ENCODE measurements at places on chromosomes 12 and 14. TPM values are rescaled to one million over a fixed set of nuclear protein-coding genes. Genes with fewer than 3 reads are reported as not detected.

COQ6 gene
- 20.8 TPM for total RNA-seq

CYP27B1 gene
- total RNA-seq = 0.45 TPM

CABP1 gene
- 0.10 TPM for total RNA-seq

DNA sequence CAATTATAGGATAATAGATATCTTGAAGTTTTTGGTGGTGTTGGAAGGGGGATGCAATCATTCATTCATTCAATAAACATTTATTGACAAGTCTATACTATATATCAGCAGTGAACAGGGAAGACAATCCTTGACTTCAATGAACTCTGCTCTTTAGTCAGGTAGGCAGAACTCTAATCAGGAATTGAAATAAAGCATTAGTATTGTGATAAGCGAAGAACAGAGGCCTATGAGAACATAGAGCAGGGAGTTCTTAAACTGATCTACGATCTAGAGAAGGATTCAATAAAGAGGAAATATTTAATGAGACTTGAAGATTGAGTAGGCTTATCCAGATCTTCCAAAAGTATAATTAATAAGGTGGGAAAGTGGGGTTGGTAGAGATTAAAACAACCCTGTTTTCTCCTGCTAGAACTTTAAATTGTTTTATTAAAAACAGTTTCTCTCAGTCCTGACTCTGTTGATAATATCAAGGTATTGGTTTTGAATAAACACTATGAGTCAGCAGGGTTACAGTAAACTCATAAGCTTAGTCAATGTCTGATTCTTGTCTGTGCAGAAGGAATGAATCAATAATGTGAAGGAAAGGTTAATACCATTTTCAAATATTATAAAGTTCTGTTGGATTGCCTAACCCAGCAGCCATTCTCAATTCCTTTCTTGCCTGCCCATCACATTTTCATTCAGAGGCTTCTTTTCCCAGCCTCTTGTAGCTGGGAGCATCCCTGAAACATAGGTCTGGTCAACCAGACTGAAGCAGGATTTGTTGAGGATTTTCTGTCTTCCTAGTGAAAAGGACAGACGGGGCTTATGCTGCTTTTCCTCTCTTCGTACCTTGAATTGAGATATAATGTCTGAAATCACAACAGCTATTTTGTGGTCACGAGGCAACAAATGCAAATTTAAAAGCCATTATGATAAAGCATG lies 38.9 kb upstream of the KTN1 start:
- no peak for DNase-seq

DNA sequence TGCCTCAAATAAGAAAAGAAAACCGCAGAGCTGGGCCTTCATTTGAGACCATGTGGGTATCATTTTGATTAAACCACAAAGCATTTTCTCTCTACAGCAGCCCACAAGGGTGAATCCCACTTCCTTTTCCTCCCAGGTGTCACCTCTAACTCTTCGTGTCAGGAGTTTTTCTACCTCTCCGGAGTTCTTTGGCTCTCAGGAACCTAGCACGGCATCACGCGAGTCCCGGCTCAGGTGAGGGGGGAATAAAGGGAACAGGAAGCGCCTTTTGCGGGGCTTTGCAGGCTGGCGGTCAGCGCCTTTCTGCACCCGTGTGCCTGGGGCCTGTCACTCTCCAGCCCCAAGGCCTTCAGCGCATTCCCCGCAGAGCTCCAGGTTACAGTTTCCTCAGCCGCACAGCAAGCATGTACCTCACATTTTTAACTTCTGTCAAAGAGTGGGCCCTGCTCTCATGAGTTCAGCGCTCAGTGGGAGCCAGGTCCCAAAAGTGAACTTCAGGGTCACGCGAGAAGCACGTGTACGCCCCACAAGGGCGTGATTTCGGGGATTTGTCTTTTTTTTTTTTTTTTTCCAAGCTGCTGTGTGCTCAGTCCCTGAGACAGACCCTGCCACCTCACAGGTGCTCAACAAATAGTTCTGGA lies 740 bp upstream of the PRPF40B start:
- no peak for DNase-seq

GRCh38 chr12:9404031-9404430 lies 195.8 kb upstream of the PZP start:
- no peak for DNase-seq

GRCh38 chr12:26554332-26554731 lies 278.7 kb downstream of the ITPR2 start:
- DNase-seq = no peak

GRCh38 chr12:107654873-107655272 lies 30.7 kb upstream of the PWP1 start:
- DNase-seq = peak; percentile 83

- no peak for DNase-seq
These were observed 7.4 kb upstream of the TEX22 start for GRCh38 chr14:105390849-105391500.

DNA sequence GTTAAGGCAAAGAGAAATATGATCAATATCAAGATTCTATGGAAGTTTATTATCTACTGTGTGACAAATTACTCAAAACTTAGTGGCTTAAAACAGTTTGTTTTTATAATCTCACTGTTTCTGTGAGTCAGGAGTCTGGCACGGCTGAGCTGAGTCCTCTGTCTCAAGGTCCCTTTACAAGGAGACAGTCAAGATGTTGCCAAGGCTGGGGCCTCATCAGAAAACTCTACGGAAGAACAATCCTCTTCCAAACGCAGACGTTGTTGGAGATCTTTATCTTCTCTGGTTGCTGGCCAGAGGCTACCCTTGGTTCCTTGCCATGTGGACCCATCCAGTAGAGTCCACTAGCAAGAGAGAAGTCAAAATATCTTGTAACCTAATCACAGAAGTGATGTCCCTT lies 100.6 kb upstream of the CCND2 start:
- no peak for DNase-seq

- DNase-seq = no peak
These were observed 1.2 kb upstream of the SMIM41 start for GRCh38 chr12:52078276-52078675.
